ENCODE measurements at places on chromosomes 6 and 20. TPM values are rescaled to one million over a fixed set of nuclear protein-coding genes. Genes with fewer than 3 reads are reported as not detected.
A peak's percentile ranks its signal among the peaks of the same experiment; 100 is the strongest.

EPB41L2 gene
- total RNA-seq: 61.0 TPM

NFATC2 gene
- 38.0 TPM for total RNA-seq

GRCh38 chr6:168827586-168827871 lies 386.5 kb downstream of the SMOC2 start:
- H3K4me3 ChIP-seq: no peak overlapping the region
- no peak for DNase-seq
- H3K27ac ChIP-seq: no peak overlapping the region
- H3K4me1 ChIP-seq: no peaks in the 10 kb centered on the region
- no peaks in the 10 kb centered on the region for H3K36me3 ChIP-seq
- H3K27me3 ChIP-seq: no peaks in the 10 kb centered on the region

DNA sequence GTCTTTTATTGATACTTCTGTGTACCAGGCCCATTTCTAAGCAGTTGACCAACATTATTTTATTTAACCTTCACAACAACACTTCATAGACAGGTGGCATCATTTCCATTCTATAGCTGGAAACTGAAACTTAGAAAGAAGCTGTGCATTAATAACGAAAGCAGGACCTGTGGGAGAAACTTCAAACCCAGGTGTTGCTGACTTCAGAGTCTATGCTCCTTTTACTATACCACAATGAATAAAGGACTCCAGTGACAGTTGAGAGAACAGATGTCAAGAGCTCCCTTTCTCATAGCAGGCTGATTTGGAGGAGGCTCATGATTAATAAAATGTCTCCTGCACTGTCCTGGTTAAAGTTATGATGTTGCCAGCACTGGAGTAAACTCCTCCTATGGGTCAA lies 56.6 kb upstream of the POU3F2 start:
- no peaks in the 10 kb centered on the region for H3K36me3 ChIP-seq
- H3K27ac ChIP-seq: no peak overlapping the region
- H3K27me3 ChIP-seq: no peaks in the 10 kb centered on the region
- H3K4me1 ChIP-seq: no peaks in the 10 kb centered on the region
- DNase-seq: no peak

- DNase-seq: no peak
- no peak overlapping the region for H3K27ac ChIP-seq
- no peak overlapping the region for H3K4me3 ChIP-seq
- H3K27me3 ChIP-seq: no peaks in the 10 kb centered on the region
These were observed 89.4 kb downstream of the TBXT start for GRCh38 chr6:166078294-166078693.

DNA sequence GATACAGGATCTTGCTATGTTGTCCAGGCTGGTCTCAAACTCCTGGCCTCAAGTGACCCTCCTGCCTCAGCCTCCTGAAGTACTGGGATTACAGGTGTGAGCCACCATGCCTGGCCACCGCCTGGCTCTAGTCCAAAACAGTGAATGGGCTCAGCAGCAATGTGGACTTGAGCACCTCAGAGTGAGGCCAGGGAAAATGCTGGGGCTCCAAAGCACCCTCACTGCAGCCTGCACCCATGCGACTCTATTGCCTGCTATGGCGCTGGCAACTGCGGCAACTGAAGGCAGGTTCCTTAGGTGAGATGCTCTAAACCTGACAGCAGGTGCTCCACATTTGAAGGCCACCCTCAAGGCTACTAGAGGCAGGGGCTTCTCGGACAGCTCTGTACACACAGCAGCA lies 26.5 kb downstream of the MAP1LC3A start:
- H3K36me3 ChIP-seq: peaks cover 36% of the 10 kb centered on the region
- no peak overlapping the region for H3K27ac ChIP-seq
- peaks cover 9% of the 10 kb centered on the region for H3K4me1 ChIP-seq
- no peaks in the 10 kb centered on the region for H3K27me3 ChIP-seq
- no peak overlapping the region for H3K4me3 ChIP-seq

- H3K36me3 ChIP-seq: no peaks in the 10 kb centered on the region
- peaks cover 17% of the 10 kb centered on the region for H3K4me1 ChIP-seq
- H3K27ac ChIP-seq: peak within 1 kb of the TSS; percentile 58
- peaks cover 3% of the 10 kb centered on the region for H3K27me3 ChIP-seq
- DNase-seq: peak; percentile 89
- peak within 1 kb of the TSS; percentile 77 for H3K4me3 ChIP-seq
These were observed at the start of gene DTD1 for GRCh38 chr20:18587665-18588573. TSS of gene DTD1 (plus strand) at chr20:18588054. CDS start at chr20:18588073, 19 bp downstream.

DNA sequence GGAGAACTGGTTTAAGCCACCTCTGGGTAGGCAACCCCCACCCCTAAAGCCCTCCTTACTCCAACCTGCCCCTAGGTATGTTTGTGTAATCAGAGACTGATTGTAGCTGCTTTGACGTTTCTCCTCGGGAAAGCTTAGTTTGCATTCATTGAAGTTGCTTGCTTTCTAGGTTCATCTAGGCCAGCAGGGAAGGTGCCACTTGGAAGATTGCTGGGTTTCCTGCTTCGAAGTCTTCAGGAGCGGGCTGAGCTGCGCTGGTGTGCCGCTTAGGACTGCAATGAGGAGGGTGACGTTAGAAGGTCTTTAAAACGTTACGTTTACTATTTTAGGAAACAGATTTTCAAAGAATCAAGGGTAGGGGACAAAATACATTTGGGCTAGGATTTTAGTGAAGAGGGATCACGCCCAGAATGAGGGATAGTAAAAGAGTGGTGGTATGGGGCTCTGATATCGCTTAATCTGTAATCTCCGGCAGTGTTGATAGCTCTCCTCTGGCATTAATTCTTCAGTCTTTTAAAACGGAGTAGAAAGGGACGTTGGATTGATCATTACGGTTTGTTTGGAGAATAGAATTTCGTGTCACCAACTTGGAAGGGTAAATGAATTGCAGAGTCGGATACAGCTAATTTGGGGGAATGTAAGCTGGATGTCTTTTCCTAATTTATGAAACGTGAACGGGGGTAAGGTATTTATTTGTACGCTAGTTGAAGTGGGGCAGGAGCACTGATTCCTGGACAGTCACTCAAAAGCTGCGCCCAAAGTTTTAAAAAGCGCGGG lies 92.6 kb upstream of the PRDM1 start:
- H3K4me3 ChIP-seq: peak overlapping the region; percentile 66
- H3K27ac ChIP-seq: peak overlapping the region; percentile 61
- H3K4me1 ChIP-seq: peaks cover 28% of the 10 kb centered on the region
- H3K36me3 ChIP-seq: no peaks in the 10 kb centered on the region
- DNase-seq: peak; percentile 49

Measured in B cell (primary cell).